ENCODE measurements at places on chromosomes 1 and 21.

- DNase-seq: no peak
Observed at GRCh38 chr1:26626994-26627393, 68.8 kb upstream of the ARID1A start.

GRCh38 chr1:224774378-224774777 is 155.1 kb upstream of the DNAH14 start:
- no peak for DNase-seq

DNA sequence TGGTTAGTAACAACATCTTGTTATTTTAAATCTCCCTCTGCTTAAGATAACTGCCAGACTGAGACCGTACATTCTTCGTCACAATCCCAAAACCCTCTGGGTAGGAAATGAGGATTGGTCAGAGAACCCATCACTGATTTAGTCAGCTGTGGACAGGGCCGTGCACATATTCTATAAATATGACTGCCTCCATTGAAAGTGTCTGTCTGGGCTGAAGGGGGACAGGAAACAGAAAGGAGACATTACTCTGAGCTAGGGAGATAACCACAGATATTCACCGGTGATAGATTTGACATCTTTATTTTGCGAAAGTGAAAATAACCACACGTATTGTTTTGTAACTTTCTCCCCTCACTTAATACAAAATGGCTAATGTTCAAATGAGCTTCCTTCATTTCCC is 36.9 kb upstream of the ST6GALNAC5 start:
- no peak for DNase-seq

DNA sequence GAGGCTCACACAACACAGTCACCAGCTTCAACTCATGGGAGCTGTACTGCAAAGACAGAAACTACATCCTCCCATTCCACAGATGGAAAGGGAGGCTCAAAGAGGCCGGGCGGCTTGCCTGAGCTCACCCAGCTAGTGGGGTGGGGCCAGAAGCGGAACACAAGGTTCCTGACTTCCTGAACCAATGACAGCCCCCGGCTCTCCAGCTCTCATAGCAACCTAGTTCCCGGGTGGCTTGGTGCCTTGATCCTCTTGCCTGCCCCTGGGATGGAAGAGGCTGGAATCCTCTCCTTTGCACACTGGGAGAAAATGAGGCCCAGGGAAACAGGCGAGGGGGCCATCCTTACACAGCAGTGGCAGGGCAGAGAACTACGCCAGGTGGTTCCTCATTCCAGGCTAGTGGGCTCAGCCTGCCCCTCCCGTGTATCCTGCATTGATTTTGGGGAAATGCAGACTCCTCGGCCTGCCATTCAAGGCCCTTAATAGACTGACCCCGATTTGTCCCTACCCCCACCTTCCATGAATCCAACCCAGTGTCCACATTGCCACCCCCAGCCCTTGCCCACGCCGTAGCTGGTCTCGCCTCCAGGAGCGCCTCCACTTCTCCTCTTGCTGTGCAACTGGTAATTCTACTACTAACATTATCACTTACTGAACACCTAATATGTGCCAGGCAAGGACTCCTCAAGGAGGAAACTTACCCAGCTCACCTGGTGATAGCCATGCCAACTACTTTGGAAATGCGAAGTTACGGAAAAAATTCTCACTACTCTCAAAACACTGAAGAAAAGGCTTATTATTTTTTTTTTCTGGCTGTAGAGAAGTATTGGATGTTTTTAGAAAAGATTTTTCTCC is 5.0 kb downstream of the RAP1GAP start:
- DNase-seq: no peak

GRCh38 chr1:151171190-151171589 is 4.6 kb downstream of the TMOD4 start:
- DNase-seq: no peak

GRCh38 chr1:12344596-12345349 is 114.9 kb downstream of the VPS13D start:
- DNase-seq: no peak

- no peak for DNase-seq
Observed at GRCh38 chr1:29397981-29398380, 161.7 kb downstream of the PTPRU start.

GRCh38 chr1:78892260-78892840 is 114.2 kb downstream of the ADGRL4 start:
- DNase-seq: no peak

DNA sequence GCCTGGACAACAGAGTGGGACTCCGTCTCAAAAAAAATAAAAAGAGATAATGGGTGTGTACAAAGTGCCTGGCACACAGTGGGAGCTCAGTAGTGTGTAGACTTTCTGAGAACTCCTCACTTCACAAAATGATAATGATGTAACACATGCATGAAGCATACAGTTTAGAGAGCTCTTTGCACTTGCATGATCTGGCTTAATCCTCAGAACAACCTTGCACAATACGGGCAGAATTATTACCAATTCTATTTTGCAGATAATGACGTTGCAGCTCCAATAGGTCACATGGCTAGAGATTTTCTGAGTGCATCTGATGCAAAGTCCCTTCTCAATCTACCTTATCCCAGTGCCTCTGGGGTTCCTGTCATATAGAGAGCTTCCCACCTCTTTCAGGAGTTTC is 71.4 kb downstream of the CD247 start:
- no peak for DNase-seq

- no peak for DNase-seq
Observed at GRCh38 chr1:95604771-95605170, 370.8 kb downstream of the RWDD3 start.

DNA sequence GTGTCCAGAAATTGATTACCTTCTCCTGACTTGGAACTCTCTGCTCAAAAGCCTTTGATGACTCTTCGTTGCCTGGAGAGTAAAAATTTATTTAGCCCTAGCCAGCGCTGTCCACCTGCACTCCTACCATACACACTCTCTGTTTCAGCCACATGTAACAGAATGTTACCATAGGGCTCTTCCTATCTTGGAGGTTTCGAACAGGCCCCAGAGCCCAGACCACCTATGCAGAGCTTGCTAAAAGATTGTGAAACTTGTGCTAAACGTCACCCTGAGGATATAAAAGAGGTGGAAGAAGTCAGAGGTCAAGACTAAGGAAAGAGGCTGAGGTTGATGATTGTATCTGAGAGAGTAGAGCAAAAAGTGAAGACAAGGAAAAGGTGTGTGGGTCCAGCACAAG is 237.0 kb upstream of the HOOK1 start:
- DNase-seq: no peak

- no peak for DNase-seq
Observed at GRCh38 chr1:41517062-41517438, 32.6 kb upstream of the EDN2 start.

DNA sequence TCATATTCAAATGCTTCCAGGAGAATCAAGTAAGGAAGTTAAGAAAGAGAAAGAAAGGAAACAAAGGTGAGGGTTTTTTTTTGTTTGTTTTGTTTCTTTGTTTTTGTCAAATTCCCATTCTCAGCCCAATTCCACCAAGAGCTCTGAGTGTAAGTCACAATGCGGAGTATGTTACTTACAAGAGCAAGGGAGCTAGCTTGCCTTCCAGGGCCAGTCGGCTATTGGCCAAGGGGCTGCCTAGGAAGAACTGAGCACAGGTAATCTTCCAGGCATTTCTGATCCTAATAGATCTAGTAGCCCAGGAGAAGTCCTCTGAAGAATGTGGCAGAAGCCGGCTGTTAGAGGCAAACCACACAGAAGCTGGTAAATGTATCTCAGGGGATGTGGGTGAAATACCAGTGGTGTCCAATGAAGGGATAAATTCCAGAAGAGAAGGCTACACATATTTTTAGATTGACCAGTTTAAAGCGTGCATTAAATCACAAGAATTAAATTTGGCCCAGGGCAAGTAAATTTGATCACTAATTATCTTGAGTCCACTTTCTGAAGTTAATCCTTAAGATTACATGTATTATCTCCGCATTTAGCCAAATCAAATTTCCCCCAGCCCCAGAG is 239.6 kb upstream of the ADAMTS5 start:
- no peak for DNase-seq

DNA sequence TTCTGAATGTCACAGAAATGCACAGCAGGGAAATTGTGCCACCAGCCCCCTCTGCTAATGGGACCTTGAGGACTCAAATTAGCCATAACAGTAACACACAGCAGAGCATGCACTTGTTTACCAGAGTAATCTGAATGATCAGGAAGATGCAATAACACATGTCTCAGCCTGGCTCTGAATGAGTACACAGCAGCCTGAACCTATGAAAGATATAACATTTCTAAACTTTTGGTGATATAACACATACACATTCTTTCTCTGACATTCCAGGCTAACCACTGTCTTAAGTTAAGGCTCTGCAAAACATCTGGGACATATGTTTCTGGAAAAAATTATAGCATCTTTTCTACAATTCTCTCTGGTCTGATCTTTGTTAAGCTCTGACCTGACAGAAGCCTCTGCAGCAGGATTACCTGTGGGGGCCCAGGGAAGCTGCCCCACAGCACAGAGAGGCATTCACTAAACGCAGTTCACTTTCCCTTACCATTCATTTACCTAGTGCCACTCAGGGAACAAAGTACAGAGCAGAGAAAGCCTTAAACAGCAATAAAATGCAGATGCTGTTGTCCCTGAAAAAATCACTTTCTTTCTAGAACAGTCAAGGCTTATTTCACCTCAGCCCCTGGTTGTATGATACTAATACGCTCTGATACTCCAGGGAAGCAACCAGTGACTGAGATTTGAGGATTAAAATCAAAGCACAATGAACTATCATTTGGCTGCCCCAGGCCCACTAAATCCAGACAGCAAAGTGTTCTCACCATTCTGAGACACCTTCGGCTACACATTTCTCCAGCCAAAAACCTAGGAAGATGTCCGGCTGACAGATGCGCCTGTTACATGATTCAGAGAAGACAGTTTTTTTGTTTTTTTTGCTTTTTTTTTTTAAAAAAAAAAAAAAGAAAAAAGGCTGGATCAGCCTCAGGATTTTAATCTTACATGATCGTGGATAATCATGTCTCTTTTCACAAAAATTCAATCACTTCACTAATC is 54.0 kb upstream of the CNN3 start:
- DNase-seq: no peak

DNA sequence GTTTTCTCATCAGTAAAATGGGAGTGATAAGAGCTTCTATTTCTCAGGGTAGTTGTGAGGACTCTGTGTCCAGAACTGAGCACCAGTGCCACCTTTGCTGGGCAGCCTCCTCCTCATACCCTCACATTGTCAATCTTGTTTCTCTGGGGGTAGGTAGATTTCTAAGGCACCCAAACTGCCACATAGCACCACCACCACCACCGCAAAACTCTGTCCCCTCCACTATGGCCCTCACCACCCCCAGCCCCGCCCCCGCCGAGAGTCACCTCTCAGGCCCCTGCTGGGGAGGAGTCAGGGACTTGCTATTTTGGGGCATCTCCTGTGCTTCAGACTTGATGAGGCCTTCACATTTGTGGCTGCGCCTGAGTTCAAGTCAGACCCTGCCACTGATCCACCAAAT is 549.2 kb downstream of the PTPRU start:
- no peak for DNase-seq

- no peak for DNase-seq
Observed at GRCh38 chr1:201544710-201545109, 5.8 kb downstream of the NAV1 start.

GRCh38 chr21:33872881-33873515 is 42.6 kb downstream of the ATP5PO start:
- no peak for DNase-seq

GRCh38 chr1:57848406-57848805 is 424.5 kb upstream of the DAB1 start:
- DNase-seq: no peak

GRCh38 chr1:185444676-185445075 is 127.6 kb upstream of the IVNS1ABP start:
- no peak for DNase-seq

DNA sequence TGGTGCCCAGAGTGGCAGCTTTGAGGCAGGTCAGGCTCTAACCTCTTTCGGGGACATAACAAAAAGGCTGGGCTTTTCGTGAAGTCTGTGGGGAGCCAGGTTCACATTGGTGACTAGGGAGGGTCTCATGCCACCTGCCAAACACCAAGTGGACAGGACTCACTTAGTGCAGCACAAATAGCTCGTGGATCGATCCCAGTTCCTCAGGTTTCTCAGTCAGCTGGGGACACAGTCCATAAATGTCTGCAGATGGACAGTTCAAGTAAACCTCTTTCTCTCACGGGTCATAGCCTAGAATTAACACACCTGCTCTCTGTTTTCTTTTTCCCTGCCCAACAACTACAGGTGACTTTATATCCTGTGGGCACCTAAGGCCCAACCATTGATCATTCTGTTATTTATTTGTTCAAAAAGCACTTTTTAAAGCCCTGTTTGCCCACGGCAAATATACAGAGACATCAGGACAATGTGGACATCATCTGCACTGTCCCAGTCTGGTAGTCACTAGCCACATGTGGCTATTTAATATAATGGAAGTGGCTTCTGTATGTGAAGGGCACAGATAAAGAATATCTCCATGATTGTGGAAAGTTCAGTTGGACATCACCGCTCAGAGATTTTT is 53.5 kb downstream of the CAPN2 start:
- no peak for DNase-seq

- DNase-seq: no peak
Observed at GRCh38 chr1:30750731-30751291, 6.8 kb downstream of the LAPTM5 start.

- DNase-seq: no peak
Observed at GRCh38 chr1:241733899-241734298, 81.8 kb downstream of the WDR64 start.

GRCh38 chr1:79041666-79042065 is 35.1 kb upstream of the ADGRL4 start:
- no peak for DNase-seq

DNA sequence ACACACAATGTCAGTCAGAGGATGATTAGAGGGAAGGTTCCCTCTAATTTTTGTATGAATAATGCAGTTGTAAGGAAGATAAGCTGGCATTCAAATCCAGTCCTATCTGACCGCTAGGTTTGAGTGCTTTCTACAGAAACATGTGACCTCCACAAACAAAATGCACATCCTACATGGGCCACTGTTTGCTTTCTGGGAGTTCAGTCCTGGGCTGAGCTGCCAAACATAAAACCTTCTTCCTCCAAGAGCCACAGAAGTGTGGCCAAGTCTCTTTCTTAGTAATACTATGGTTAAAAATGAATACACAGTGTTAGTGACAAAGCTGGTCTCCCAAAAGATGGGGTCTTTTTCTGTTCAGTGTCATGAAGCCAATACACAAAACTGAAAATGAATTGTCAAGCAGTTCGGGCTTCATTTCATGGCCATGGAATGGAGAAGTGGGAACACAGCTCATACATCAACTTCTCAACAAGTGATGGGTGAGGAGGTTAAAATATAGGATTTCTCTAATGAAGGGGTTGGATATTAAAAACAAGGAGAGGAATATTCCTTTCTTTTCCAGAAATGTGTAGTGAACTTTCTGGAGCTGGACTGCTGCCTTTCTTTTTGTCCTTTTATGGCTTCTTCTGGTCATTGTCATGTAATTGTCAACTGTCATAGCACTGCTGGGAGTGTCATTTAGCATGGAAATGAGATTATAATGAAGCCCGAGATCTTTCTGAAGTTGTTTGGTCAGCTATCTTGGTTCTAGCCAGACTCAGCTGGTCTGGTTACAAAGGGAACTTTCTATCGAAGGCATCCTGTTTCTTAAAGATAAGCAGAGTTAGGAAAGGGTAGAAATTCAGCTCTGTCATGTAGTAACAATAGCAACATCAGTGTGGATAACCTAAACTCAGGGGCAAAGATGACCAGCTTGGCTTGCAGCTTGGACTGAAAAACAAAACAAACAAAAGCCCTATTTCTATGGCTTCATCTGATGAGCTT is 135.1 kb downstream of the CHD1L start:
- DNase-seq: no peak

All from T-helper 22 cell (primary cell).